ENCODE measurements at places on chromosomes 6 and 20. TPM values are rescaled to one million over a fixed set of nuclear protein-coding genes. Genes with fewer than 3 reads are reported as not detected.

DNA sequence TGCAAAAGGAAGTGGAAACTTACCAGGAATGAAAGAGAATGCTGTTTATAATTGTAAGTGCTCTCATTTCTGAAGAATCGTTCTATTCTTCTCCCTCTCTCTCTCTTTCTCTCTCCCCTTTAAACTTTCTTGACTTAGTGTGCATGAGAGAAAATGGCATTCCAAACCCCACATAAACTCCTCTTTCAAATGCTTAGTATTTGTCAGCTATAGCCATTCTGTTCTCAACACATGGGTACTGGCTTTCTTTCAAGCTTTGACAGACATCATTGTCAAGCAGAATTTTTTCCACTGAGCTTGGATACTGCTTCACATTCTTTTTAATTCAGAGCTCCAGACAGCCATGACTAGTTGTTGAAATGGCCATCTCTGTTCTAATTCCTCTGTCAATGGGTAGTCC is 51.1 kb upstream of the PREP start:
- no peak for DNase-seq

GRCh38 chr6:108295676-108296075 is 822 bp downstream of the AFG1L start:
- no peak for DNase-seq

GRCh38 chr6:45494416-45495135 is 116.8 kb upstream of the SUPT3H start:
- no peak for DNase-seq

DNA sequence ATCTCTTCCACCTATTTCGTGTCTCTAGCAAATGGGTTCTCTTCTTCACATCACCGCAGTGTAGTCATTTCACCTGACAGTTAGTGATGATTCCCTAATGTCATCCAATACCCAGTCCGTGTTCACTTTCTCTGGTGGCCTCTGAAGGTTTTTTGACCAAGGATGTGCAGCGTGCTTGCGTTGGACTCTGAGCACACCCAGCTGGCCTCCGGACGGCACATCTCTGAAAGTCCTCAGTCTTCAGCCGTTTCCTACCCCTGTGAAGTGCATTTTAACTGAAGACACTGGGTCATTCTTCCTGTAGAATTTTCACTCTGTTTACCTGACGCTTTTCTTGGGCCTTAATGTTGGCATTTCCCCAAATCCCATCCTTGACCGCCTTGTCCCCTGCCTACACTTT is 98.7 kb downstream of the ERMARD start:
- DNase-seq: no peak

- DNase-seq: peak; percentile 65
These were observed 235.8 kb downstream of the NFATC2 start for GRCh38 chr20:51306521-51307358.

DNA sequence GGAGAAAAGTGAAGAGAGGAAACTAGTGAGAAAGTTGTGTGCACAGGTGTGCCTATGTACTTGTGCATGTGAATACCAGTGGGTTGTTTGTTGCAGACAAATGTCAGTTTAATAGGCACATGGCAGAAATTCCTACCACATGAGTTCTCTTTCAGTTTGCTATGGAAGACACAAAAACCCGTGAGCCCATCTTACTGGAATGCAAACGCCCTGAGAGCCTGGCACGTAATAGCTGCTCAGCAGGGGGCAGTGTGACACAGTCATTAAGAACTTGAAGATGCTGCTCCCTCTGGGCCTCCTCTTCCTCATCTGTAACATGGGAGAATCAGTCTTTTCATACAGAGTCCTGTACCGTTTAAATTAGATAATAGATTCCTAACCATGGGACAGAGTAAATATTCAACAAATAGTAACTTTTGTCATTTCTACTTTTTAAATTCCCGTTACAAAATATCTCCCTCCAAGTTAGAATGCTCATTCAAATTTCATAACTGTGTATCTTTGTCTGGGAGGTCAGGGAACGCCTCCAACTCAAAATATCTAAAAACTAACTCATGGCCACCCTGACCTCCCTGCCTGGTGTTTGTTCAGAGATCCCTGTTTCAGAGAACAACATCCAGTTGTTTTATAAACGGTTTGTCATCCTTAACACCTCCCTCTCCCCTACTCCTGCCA is 802.9 kb downstream of the MAFB start:
- peak; percentile 66 for DNase-seq

GRCh38 chr6:158647501-158647900 is 2.4 kb upstream of the SYTL3 start:
- DNase-seq: no peak

GRCh38 chr6:118704915-118705314 is 53.5 kb upstream of the CEP85L start:
- no peak for DNase-seq

DNA sequence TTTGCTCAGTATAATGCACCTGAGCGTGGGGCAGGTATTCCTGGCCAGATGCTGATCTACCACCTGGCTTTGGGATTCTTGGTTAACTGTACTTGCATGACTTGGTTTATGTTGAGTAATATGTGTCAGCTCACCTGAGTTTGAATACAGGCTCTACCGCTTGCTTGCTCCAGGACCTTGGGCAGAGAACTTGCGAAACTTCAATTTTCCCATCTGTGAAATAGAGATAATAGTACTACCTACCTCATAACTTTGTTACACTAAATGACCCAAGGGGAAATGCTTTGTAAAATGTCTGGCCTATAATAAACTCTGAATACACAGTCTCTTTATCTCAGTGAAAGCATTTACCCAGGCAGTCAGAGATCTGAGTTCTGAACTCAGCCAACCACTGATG is 51.8 kb downstream of the SCAND1 start:
- DNase-seq: no peak

DNA sequence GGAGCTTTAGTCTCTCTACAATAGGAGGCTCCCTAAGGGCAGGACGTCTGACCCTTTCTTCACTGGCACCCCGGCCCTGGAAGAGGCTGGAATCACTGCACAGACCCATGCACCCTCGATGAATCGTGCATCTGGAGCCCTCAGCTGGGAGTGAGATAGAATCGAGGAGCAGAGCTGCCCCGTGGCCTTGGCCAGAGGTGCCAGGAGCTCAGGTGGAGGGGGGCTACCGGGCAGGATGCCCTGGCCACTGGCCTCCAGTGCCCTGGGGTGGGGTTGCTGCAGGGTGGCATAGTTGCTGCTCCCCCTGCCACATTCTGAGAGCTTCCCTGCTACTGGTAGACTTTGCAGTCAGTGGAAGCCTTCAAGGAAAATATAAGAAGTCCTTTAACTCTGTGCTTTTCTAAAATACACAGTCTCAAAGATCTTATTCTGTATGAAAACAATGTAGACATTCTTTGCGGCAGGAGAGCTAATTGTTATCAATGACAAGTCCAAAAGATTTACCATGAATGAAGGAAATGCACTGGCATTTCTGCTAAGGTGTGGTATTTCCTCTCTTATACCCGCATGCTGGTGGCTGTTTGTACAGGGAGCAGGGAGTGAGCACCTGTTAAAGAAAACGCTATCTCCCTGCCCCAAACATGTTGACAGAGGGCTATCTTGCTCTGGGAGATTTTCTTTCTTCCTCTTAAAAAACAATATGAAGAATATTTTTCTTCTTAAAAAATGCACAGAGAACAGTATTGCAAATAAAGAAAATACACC is 122.8 kb downstream of the C6orf118 start:
- no peak for DNase-seq

The PRRC2A gene
- total RNA-seq: 300 TPM

The CTCFL gene
- total RNA-seq: 0.82 TPM

The SYNGAP1 gene
- 101 TPM for total RNA-seq

The PREX1 gene
- total RNA-seq: 12.8 TPM

The LHFPL5 gene
- not detected for total RNA-seq
